ENCODE measurements at places on chromosomes 1 and 21.

DNA sequence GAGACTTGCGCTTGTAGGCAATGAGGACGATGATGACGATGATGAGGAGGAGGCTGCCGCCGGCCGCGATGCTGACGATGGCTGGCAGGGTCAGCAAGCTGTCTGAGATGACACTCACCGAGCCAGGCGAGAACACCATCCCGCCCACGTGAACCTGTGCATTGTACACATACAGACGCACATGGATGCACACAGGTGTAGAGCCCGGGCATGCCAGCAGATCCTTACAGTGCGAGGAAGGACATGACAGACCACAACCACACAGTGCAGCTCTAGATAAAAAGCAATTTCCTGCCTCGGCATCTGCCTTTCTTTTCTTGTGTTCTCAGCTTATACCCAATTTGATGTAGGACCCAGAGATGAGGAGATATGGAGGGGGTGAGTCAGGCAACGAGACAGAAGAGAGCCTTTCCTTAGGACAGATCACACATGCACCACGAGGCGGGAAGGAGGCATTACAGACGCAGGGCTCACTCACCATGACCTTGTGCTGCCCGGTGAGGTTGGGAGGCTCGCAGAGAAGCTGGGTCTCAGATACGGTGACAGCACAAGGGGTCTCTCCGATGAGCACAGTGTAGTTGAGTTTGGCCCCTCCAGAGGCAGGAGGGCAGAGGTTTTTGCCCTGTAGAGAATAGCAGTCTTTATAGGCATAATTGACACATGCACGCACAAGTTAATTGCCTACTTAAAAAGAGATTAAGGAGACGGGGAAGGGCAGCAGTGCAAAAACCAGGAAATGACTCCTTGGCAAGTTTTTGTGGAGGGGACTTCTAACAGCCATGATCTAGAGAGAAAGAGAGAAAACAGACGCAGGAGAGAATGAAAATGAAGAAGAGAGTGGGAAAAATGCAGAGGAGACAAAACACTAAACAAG lies 133.9 kb upstream of the CD34 start:
- DNase-seq, result no peak

GRCh38 chr1:246794048-246794827 lies 70.0 kb downstream of the SCCPDH start:
- DNase-seq, result no peak

GRCh38 chr21:37082856-37083528 lies 9.9 kb downstream of the TTC3 start:
- no peak for DNase-seq

DNA sequence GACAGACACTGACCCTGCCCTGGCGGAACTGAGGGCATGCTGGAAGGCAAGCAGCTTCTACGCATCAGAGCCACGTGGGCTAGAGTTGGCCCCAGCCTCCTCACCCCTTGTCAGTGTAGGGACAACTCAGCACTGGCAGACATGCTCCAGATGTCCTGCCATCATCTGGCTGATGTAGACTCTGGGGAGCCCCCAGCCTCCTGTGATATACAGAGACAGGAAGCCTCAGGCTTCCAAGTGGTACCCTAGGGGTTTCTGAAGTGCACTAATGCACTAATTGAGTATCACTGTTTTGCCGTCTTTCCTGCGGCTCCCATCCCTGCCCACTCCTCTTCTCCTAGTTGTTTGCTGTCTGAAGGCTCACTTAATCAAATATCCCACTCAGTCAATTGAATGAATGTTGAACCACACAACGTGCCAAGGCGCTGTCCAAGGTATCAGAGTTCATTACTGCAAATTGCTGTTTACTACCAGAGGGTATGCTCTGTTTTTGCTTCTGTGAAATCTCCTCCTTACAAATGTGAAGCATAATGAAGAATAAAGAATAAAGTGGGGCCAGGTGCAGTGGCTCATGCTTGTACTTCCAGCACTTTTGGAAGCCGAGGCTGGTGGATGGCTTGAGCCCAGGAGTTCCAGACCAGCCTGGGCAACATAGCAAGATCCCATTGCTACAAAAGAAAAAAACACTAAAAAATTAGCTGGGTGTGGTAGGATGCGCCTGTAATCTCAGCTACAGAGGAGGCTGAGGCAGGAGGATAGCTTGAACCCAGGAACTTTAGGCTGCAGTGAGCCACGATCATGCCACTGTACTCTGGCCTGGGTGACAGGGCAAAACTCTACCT lies 76.4 kb upstream of the ZBTB18 start:
- DNase-seq, result no peak

DNA sequence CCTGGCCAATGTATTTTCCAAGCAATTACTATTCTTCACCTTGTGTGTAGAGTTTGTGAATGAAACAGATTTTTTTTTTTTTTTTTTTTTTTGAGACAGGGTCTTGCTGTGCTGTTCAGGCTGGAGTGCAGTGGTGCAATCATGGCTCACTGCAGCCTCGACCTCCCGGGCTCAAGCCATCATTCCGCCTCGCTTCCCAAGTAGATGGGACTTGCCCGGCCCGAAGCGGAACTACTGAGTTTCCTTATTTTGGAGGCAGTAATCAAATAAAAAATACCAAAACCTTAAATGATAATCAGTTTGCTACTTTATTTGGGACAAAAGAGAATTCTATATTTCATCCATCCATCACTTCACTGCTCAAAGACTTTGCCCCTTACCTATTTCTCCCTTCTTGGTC lies 704 bp upstream of the BTBD8 start:
- no peak for DNase-seq

GRCh38 chr1:119204961-119205357 lies 64.5 kb upstream of the WARS2 start:
- no peak for DNase-seq
